ENCODE measurements at places on chromosomes 5 and 9. TPM values are rescaled to one million over a fixed set of nuclear protein-coding genes. Genes with fewer than 3 reads are reported as not detected.

Gene SLC6A3
- not detected for total RNA-seq

Gene TMCO6
- total RNA-seq: 6.8 TPM

Gene COL23A1
- total RNA-seq: under 0.01 TPM

Gene ACTBL2
- total RNA-seq: 1.1 TPM

Gene CETN3
- 8.5 TPM for total RNA-seq

Gene FOXE1
- not detected for total RNA-seq

Gene FOXD4L4
- total RNA-seq: 0.14 TPM

Gene PCDHGA7
- total RNA-seq: 4.1 TPM

Gene TAF11L5
- not detected for total RNA-seq

Gene ASPN
- total RNA-seq: 2.0 TPM

Gene SPATA31A3
- total RNA-seq: not detected

Gene TLX3
- not detected for total RNA-seq

Gene PTRH1
- total RNA-seq: 27.4 TPM

Gene SH3TC2
- total RNA-seq: 0.65 TPM

Gene LRRC26
- not detected for total RNA-seq

Gene TMEM252
- total RNA-seq: not detected

Gene IFNB1
- not detected for total RNA-seq

Gene PDE4D
- total RNA-seq: 40.8 TPM

Gene WDR31
- 1.8 TPM for total RNA-seq

Gene SPINK13
- 2.4 TPM for total RNA-seq

Gene PCDH12
- total RNA-seq: 0.14 TPM

Gene PNPLA7
- total RNA-seq: 1.1 TPM

Gene OR1Q1
- not detected for total RNA-seq

Gene NMUR2
- not detected for total RNA-seq

Gene PLAC8L1
- not detected for total RNA-seq

Gene IGIP
- 11.0 TPM for total RNA-seq

Gene ZCCHC9
- total RNA-seq: 33.7 TPM

All from smooth muscle cell of bladder (primary cell).